ENCODE measurements at places on chromosomes 2 and 18. TPM values are rescaled to one million over a fixed set of nuclear protein-coding genes. Genes with fewer than 3 reads are reported as not detected.

- H3K4me1 ChIP-seq: peaks cover 37% of the 10 kb centered on the region
- H3K27ac ChIP-seq: peak overlapping the region; percentile 86
- no peaks in the 10 kb centered on the region for H3K27me3 ChIP-seq
- peak; percentile 83 for DNase-seq
Observed at GRCh38 chr2:64354857-64355680, 98.9 kb upstream of the LGALSL start.

DNA sequence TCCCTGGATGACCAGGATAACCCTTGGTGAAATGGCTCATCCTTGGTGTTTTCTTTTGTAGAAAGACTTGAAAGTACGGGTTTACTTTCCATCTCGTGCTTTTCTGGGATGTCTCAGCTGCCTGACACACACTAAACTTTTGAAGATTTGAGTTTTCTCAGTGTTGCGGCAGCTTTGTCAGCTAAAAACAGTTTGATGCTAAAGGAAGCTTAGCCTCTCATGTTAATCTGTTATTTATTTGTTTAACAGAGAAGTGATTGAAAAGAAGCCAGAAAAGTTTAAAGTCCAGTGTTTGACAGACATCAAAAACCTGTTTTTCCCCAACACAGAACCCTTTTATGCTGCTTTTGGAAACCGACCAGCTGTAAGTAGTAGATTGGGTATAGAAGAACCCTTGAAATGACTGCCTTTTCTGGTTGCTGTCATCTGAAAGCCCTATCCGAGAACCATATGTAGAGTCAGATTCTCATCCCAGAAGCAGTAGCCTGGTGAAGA lies 72.8 kb downstream of the LPIN1 start:
- H3K4me3 ChIP-seq: no peak overlapping the region
- no peak overlapping the region for H3K27ac ChIP-seq
- H3K36me3 ChIP-seq: peaks cover 30% of the 10 kb centered on the region
- peaks cover 15% of the 10 kb centered on the region for H3K4me1 ChIP-seq

DNA sequence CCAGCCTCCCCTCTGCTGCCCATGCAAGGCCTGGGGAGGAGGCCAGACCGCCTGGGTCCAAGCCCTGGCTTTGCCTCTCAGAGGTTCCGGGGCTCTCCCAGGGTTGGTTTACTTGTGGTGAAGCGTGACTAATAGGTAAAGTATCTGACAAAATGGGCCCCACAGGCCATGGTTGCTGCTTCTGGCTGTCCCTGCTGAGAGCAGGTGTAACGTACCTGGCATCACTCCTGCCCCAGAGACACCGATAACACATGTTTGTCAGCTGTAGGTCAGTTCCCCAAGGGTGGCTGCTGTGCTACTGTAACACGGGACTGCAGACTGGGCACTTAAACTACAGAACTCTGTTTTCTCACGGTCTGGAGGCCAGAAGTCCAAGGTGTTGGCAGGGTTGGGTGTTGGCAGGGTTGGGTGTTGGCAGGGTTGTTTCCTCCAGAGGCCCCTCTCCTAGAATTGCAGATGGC lies 34.1 kb downstream of the ODC1 start:
- H3K4me1 ChIP-seq: peaks cover 32% of the 10 kb centered on the region
- no peaks in the 10 kb centered on the region for H3K27me3 ChIP-seq
- no peak for DNase-seq
- peak overlapping the region; percentile 27 for H3K27ac ChIP-seq

DNA sequence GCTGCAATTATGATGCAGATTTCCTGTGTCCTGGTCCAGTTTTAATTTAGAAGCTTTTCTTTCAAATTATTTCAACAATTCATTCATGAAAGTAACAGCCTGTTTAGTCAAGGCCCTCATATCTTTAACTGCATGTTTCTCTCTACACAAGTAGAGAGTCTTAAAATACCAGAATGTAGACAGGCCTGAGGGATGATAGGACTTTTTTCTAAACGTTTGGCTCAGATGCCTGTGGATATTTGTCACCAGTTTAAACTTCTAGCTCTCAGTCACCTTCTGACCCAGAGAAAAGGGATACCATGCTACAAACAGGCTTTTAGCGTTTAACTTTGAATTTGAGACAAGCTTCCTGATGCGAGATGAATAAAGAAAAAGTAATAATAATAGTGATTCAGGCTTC lies 15.7 kb downstream of the COL5A2 start:
- H3K27me3 ChIP-seq: no peaks in the 10 kb centered on the region
- H3K36me3 ChIP-seq: no peaks in the 10 kb centered on the region
- DNase-seq: no peak
- no peaks in the 10 kb centered on the region for H3K4me1 ChIP-seq
- H3K4me3 ChIP-seq: no peak overlapping the region

DNA sequence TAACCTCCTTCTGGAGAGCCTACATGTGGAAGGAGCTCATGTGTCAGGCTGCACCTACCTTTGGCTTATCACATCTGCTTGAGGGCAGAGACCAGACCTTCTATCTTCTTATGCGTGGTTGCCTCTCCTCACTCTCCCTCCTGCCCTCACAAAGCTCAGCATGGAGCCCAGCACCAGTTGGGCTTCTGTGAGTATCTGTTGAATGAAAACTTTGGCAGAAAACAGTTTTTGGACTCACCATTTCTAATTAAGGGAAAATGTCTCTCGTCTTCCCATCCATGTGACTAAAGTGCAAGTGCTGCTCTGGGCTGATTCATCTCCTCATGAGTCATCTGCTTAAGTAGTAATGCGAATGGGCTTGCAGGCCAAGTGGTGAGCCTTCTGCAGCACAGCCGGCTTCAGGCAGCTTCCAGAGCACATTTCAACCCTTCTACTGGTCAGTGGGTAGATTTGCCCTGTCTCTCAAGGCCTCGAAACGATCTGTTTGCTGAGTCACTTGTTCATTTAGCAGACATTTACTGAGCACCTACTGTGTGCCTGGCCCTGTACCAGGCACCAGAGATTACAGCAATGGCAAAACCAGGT lies 102.6 kb downstream of the VSNL1 start:
- DNase-seq: peak; percentile 69
- H3K27me3 ChIP-seq: no peaks in the 10 kb centered on the region
- no peak overlapping the region for H3K4me3 ChIP-seq
- H3K4me1 ChIP-seq: peaks cover 28% of the 10 kb centered on the region
- peak overlapping the region; percentile 85 for H3K27ac ChIP-seq
- H3K36me3 ChIP-seq: no peaks in the 10 kb centered on the region

- H3K36me3 ChIP-seq: no peaks in the 10 kb centered on the region
- H3K27me3 ChIP-seq: no peaks in the 10 kb centered on the region
- H3K27ac ChIP-seq: no peak overlapping the region
- H3K4me3 ChIP-seq: no peak overlapping the region
- H3K4me1 ChIP-seq: peaks cover 3% of the 10 kb centered on the region
Observed at GRCh38 chr2:190183539-190183938, 121.0 kb upstream of the MSTN start.

DNA sequence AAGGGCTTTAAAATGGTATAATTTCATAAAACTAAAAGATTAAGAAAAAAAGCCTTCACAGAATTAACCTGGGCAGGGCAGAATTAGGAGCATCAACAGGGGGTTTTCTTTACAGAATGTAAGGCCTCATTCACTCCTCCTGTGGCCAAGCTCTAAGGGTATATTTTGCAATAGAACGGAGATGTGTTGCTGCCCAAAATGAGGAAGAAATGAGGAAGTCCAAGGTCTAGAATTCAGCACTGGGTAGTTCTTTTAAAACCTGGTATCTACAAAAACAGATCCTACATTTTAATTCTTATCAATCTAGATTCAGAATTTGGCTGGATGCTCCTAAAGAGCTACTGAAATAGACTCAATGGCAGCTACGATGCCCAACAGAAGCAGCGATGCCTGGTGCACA lies 101.8 kb downstream of the AKAIN1 start:
- H3K4me3 ChIP-seq: no peak overlapping the region
- H3K27me3 ChIP-seq: no peaks in the 10 kb centered on the region
- H3K4me1 ChIP-seq: no peaks in the 10 kb centered on the region
- no peaks in the 10 kb centered on the region for H3K36me3 ChIP-seq
- no peak overlapping the region for H3K27ac ChIP-seq

DNA sequence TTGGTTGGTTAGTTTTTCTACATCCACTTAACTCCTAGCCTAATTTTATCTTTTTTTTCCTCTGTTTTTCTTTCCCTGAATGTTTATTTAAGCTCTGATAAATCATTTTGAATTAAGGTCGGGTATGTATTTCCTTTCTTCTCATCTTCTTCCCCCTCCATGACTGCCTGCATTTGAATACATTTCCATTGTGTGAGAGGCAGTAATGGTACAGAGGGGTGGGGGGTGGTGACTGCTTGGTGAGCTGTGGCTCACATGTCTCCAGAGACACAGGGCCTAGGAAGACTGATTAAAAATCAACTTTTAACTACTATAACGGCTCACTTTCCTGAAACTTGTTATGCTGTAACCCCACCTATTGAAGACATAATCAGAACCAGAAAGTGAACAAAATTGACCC lies 58.0 kb downstream of the NEDD4L start:
- no peaks in the 10 kb centered on the region for H3K36me3 ChIP-seq
- no peak overlapping the region for H3K27ac ChIP-seq
- no peaks in the 10 kb centered on the region for H3K27me3 ChIP-seq
- H3K4me3 ChIP-seq: no peak overlapping the region
- no peak for DNase-seq

DNA sequence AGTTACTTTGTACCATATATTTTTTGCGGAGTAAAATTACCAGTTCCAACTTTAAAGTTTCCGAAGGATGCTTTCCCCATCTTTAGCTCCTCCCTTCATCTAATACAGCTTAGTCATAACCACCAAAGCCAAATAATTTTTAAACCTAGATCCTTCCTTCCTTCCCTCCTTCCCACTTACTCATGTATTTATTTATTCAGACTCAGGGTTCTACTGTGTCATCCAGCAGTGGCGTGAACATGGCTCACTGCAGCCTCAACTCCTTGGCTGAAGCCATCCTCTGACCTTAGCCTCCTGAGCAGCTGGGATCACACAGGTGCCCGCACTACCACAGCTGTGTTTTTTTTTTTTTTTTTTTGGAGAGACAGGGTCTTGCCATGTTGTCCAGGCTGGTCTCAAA lies 4.4 kb downstream of the LPIN2 start:
- no peak for DNase-seq
- no peaks in the 10 kb centered on the region for H3K36me3 ChIP-seq
- no peak overlapping the region for H3K4me3 ChIP-seq
- H3K4me1 ChIP-seq: peaks cover 5% of the 10 kb centered on the region
- H3K27me3 ChIP-seq: no peaks in the 10 kb centered on the region

- peaks cover 18% of the 10 kb centered on the region for H3K4me1 ChIP-seq
- no peaks in the 10 kb centered on the region for H3K27me3 ChIP-seq
- DNase-seq: no peak
- peak overlapping the region; percentile 77 for H3K4me3 ChIP-seq
- peaks cover 22% of the 10 kb centered on the region for H3K36me3 ChIP-seq
Observed at GRCh38 chr2:64454386-64455332, 697 bp downstream of the LGALSL start.

DNA sequence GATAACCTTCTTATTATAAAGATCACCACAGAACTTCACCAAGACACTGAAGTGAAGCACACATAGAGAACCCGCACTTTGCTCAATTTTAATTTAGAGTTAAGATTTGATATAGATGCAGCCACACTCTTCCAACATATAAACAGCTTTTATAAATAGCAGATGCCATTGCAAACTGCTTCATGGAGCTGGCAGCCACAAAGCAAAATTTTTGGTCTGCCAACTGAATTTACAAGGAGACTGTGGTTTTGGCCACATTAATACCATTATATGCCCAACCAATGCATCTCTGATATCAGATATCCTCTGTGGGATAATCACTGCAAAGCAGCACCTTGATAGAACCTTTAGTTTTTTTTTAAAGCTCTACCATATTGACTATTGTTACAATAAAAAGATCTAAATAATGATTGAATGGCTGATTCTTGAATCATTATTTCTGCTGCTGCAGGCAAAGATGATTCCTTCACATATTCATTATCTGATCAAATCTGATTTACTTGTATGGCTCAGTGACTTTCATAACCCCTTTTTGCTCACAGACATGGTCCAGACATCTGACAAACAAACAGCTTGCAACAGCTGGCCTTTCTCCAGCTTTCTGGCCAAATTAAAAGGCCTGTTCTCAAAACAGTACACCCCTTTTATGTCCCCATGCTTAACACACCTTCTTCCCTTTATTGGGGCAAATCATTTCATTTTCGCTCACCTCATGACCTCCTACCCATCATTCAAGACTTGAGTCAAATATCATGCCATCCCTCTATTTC lies 88.4 kb downstream of the METTL4 start:
- no peak overlapping the region for H3K27ac ChIP-seq
- no peaks in the 10 kb centered on the region for H3K27me3 ChIP-seq
- no peaks in the 10 kb centered on the region for H3K4me1 ChIP-seq
- DNase-seq: no peak

DNA sequence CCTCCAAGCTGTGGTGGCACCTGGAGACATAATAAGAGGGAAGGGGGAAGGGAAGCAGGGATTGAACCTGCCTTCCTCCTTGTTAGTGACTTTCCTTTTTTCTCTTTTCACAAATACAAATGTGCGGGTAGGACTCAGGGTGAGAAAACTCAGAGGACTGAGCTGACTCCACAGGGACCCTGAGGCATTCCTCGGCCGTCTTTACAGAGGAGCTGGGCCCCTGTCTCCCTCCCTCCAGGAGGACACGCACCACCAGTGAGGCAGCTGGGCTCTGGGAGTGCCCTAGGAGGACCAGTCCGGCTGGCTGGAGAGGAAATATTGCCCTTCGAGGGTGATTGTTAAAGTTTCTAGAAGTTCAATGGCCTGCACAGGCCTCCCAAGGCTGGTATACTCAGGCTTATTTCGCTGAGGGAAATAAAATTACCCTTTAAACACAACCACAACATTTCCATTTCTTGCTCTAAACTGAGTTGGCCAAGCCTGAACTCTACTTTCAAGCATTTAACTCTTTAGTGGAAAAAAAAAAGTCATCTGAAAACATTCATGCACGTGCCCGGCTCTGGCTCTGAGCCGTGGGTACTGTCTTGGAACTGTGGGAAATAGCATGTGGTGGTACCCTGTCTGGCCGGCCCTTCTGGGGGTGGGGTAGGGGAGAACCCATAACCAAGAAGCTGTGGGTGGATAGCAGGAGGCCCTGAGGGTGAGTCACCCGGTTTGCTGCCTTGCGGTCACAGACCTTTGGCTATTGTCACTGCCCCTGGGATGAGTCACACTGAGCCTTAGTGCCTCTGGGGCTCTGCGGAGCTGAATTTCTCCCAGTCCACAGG lies 116.0 kb downstream of the COPS8 start:
- H3K27me3 ChIP-seq: peaks cover 21% of the 10 kb centered on the region
- no peak for DNase-seq
- no peaks in the 10 kb centered on the region for H3K4me1 ChIP-seq

The STPG4 gene
- not detected for polyA plus RNA-seq

The IL18RAP gene
- not detected for polyA plus RNA-seq

Measured in keratinocyte (primary cell).